ENCODE measurements at places on chromosomes 3 and 15.

- no peak for DNase-seq
These were observed 168.5 kb upstream of the FAM3D start for GRCh38 chr3:58835086-58835485.

DNA sequence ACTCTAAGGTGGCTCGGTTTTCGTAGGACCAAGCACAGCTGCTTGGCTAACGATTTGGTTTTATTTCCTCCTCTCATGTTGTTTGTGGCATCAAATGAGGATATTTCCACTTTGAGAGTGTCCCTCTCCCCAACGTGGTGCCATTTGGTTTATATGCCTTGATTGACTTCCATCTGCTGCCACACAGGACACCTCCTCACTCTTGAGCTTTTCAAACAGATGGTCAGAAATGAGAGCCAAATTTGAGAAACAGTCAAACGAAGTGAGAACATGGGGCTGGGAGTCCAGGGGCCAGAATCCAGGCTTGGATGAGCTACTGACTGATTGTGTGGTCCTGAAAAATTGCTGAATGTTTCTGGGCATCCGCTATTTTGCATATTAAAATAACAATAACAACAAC is 43.5 kb downstream of the CEMIP start:
- DNase-seq, result no peak

DNA sequence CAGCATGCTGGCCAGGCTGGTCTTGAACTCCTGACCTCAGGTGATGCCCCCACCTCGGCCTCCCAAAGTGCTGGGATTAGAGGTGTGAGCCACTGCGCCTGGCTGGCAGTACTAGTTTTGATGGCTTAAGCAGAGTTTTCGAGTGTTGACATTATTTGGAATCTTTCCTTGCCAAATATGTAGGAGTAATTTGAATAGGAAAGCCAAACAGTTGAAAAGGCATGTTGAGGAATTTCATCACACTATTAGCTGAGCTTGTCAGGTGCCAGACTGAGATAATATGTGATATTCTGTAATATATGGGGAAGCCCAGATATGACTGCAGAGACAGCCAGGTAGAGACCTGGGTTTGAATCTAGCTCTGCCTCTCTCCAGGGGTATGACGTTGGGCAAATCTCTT is 109.3 kb downstream of the SV2B start:
- no peak for DNase-seq

DNA sequence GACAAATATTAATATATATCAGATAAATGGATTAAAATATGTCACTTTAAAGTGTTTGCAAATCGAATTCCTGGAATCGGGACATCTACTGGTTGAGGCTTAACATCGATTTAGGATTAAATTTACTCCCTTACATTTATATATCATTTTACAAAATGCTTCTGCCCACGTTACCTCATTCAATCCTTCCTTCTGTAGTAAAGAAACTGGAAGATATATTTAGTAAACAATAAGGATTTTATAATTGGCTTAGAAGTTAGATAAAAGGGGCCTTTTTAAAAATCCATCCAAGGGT is 1.3 kb downstream of the CLPX start:
- DNase-seq, result no peak

DNA sequence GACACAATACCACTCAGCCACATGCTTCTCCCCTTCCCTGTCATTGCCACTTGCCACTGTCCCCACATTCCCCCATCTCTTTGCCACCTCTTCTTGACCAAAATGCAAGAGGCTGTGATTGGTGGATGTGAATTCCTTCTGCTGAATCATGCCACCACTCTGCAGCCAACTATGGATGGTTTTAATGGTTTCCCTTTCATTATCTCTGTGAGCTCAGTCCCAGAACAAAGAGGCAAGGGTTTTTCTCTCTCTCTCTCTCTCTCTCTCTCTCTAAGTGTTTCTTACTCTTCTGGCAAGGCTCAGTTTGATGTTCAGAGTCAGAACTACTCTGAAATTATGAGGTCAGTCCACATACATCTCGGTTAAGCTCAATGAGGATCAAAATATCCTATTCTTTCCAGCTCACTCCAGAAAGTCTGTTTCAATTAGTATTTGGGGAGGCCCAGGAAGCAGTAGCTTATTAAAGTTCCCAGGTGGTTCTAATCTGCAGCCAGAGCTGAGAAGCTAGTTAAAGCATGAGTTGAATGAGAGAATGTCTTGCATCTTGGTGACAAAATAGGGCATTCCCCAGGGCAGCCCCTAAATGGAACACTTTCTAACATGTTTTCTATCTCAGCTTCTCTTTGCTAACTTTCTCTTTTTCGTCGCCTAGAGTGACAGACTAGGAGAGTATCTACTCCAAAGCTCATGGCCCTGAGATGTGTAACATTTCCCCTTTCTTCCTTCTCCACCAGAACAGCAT is 8.5 kb upstream of the ILDR1 start:
- no peak for DNase-seq

- DNase-seq, result no peak
These were observed 228.7 kb downstream of the SLCO3A1 start for GRCh38 chr15:92082006-92082843.

DNA sequence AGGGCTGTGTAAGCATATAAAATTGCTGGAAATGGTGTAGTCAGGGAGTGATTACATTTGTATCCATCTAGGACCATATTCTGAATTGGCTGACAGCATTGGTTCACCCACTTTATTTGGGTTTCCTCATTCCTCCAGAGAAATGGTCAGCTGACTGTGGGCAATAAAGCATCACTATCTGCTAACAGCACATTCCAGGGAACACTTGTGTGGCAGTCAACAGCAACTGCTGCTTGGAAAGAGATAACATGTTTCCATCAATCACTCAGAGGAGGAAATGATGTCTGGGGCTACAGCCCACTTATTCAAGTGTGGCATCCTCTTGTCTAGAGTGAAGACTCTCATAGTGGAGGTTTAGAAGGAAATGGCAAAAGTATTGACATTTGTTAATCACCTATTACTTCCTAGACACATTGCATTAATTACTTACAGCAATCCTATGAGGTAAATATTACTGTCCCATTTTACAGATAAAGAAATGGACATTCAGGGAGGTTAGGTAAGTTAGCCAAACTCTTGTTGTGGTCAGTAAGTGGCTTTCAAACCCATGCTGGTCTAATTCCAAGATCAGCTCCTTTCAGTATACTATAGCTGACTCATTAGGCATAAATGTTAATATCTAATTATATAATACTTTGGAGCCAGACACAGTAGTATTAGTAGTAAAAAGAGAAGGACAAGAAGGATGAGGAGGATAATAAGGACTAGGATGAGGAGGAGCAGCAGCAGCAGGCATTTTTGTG is 247.8 kb downstream of the ALCAM start:
- no peak for DNase-seq

DNA sequence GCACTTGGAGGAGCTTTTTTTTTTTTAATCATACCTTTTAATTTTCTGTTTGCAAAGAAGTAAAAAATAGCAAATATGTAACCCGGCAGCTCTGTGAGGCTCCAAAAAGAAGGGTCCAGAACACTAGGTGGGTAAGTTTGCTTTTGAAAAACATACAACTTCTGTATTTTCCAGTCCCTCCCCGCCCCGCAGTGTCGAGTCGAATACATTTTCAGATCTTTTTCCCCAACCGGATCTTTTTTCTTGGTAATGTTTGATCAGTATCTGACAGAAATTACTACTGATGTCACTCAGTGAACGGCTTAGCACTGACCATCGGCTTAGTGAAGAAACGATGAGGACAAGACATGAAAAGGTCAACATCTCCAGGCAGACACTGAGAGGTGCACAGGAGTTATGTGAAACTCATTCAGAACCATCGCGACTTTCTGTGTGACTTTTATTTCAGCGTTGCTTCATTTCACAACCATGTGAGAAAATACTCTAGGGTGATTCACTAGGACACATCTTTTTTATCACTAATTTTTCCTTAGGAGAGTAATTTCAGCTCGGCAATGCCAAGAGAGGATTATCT is 11.0 kb downstream of the ISL2 start:
- DNase-seq, result no peak

- DNase-seq, result no peak
These were observed 84.6 kb downstream of the FILIP1L start for GRCh38 chr3:100029689-100030088.

- no peak for DNase-seq
These were observed 74.1 kb downstream of the ATP8B4 start for GRCh38 chr15:50044904-50045303.

DNA sequence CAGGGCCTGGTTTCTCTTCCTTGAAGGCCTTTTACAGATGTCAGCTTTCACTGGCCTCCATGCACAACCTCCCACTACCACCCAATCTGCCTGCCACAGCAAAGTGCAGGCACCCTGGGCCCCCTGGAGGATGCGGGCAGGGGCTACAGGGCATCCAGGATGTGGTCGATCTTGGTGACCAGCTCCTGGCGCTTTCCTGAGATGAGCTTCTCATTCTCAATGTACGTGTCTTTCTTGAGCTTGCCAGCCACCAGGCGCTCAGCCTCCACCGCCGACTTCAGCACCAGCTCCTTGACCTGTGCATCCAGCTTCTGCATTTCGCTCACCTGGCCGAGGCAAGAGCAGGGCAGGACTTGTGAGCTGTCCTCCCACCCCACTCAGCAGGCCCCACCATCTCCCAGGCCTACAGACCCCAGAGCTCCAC is 30.3 kb downstream of the RPN1 start:
- no peak for DNase-seq

GRCh38 chr3:71210257-71211007 is 373.1 kb downstream of the FOXP1 start:
- no peak for DNase-seq

GRCh38 chr3:157467200-157467599 is 30.6 kb downstream of the PTX3 start:
- DNase-seq, result no peak
